Activated CD4-positive, alpha-beta memory T cell treated with anti-CD3 and anti-CD28 coated beads for 36 hours (primary cell): ENCODE measurements at places on chromosomes 11 and 22.

DNA sequence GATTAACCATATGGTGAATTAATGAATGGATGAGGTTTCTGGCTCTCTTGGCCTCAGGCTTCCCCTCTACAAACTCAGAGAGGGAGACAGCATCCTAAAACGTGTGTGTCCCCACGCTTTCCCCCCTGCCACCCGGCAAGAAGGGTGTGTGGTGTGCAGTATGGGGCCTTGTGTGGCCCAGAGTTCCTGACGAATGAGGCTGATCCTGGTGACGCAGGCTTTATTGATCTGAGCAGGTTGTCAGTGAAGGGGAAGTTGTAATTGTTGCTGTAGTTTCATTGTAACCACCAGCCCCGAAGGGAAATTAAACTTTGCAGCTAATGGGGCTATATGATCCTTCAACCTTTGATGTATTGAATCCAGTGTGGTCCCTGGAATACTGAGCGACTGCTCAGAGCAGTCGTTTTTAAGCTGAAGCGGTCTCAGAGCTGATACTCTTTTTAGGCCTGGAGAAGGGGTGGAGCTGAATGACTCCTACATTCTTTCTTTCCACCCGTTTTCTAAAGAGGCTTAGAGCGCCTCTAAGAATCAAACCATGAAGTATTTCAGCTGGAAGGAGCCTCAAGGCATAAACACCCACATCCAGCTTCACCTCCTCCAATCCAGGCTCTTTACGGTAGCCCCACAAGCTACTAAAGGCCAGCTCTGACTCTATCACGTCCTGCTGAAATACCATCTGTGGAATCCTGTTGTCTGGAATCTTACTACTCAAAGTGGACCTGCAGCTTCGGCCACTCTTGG lies 284.7 kb downstream of the MIAT start:
- DNase-seq: no peak

GRCh38 chr22:40156001-40156516 lies 21.7 kb upstream of the TNRC6B start:
- DNase-seq: peak; percentile 40

DNA sequence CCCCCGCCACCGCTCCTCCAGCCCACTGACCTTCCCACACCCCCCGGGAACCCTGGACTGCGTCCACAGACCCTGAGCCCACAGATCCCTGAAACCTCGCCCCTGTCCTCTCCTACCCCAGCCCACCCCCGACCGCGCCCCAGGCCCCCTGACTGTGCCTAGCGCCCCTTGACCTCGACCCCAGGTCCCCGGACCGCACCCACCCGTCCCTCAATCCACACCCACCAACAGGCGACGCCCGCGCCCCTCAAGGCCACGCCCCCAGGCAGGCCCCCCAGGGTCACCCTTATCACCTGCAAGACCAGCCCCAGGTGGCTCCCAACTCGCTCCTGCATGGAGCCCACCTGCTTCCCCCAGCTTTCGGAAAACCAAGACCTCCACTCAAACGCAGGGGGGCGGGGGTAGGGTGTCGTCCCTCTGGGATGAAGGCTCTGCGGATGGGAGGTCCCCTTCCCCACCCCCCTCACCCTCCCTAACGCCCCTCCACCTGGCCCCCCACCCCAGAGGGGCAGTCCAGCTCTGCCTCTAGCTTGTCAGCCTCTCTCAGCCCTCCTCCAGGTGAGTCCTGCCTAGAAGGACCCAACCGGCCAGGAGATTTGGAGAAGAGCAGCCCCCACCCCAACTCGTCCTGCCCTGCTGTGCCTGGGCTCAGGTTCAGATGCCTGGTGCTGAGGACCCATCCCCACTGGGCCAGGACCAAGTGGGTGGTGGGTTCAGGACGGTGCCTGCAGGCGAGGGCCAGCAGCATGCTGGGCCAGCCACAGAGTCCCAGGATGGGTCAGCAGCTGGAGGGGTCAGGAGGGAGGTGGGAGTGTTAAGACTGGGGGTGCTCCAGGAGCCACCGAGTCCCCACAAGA lies 3.1 kb upstream of the IL17REL start:
- DNase-seq: no peak

DNA sequence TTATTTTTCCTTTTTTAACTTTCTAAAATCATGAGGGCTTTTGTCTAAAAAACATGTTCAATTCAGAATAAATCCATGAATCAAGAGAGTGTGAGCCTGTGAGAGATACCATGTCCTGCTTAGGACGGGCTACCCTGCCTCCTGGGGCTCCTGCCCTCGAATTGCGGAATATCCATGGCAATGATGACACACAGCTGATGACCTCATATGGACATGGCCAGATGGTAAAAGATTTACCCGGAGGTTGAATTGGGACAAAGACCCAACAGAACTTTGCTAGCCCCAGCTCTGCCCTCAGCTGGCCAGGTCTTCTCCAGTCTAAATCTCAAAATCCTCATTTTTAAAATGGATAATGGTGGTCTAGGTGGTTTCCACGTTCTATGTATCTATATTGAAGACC lies 538.1 kb upstream of the API5 start:
- no peak for DNase-seq

GRCh38 chr11:122731500-122731913 lies 76.0 kb downstream of the UBASH3B start:
- DNase-seq: no peak
